SK-MEL-5 (cell line): ENCODE measurements at places on chromosomes 1 and 21.

DNA sequence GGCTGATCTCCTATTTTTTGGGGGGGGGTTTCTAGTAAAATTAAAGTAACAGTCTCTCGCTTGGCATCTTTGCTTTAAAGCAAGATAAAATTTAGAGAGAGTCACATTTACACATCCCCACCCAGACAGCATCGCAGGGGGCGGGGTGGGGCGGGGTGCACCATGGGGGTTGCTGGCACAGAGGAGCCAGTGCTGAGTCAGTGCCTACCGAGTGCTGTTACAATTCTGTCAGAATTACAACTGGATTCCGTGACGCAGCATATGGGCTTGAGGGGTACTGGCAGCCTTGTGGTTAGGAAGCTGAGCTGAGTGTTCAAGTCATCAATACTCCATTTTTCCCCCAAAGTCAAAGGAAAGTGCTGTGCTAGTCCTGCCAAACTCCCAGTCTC is 175.9 kb downstream of the PRDM16 start:
- DNase-seq: no peak

DNA sequence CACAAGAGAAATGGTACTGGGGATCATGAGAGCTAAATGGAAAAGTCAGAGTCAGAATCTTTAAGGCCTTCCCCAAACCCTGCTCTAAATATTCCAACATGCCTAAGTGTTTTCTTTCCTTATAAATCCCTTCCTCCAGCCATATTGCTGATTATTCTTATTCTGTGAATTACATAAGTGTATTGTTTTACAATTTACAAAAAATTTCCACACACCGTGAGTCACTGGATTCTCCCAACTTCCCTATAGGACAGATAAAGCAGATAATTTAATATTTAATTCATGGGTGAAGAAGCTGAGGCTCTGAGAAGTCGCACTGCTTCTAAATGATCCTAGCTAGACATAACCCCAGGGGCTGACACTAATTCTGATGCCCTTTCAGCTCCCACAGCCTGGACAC is 243.3 kb upstream of the JUN start:
- no peak for DNase-seq

DNA sequence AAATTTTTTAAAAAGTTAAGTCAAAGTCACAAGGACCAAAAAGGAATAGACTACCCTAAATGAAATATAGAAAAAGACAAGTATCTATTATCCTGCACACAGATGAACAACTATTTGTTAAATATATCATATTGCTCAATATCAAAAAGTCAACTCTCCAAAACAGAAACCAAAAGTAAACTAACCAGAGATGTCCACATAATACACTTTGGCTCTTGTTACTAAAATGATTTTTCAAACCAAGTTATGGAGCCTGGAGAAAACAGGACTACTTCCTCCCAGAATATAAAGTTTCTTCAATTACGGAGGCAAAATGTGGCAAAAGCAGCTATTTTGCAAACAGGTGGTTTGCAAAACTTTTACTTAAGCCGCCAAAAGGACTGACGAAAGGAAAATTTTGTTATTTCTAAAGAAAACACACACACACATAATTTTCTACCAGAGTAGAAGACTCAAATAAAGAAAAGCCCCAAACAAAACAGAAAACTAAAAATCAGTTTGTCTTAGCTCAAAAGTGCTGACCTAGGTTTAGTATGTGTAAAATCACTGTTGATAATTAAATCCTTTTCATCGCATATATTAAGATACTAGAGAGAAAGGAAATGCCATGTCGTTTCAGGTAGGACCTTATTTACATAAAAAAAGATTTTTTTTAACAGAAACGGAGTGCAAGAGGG is 1.1 kb downstream of the DPYD start:
- no peak for DNase-seq

- DNase-seq: no peak
Observed at GRCh38 chr1:248710305-248710900, 7.8 kb upstream of the OR14I1 start.

DNA sequence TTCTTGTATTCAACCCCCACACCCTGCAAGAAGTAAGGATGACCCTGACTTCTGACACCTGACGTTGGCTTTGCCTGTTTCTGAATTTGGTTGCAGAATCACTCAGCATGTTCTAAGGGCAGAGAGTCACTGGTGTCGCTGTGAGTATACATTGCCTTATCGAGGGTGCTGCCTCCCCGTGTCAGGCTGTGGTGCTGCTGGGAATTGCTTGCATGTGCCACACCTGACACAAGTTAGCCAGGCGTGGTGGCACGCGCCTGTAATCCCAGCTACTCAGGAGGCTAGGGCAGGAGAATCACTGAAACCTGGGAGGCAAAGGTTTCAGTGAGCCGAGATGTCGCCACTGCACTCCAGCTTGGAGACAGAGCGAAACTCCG is 45.9 kb downstream of the WDR4 start:
- DNase-seq: peak; percentile 47

GRCh38 chr21:26686278-26686677 is 113.2 kb upstream of the CYYR1 start:
- peak; percentile 60 for DNase-seq

DNA sequence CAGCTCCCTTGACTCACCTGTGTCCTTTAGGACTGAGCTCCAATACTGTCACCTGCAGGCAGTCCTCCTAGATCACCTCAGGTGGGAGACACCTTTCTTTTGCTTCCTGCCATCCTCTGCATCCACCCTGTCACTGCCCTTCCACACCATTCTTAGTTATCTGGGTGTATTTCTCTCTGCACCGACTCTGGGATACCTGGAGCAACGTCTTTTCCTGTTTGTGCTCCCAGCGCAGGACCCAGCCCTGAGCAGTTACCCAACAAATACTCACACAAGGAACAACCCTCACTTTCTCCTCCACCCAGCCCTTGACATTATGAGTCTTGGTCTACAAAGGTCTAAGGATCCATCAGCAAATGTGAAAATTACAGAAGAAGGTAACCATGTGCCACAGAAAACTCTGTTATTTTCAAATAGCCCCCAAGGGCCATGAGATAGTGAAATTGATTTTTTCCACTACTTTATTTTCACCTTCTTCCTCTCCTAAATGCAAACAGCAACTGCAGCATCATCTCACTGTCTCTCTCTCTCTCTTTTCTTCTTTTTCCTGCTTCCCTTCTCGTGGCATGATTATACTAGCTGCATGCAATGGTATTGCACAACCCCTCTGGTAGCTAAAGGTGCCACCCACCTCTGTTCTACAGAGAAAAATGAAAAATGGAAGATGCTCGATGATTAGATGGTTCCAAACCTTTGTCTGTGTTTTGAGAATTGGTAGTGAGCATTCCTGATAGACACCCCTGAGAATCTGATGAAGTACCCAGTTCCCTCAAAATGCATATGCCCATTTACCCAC is 89.0 kb downstream of the MIS18A start:
- DNase-seq: no peak

GRCh38 chr1:202203238-202204039 is 9.8 kb downstream of the LGR6 start:
- DNase-seq: no peak

DNA sequence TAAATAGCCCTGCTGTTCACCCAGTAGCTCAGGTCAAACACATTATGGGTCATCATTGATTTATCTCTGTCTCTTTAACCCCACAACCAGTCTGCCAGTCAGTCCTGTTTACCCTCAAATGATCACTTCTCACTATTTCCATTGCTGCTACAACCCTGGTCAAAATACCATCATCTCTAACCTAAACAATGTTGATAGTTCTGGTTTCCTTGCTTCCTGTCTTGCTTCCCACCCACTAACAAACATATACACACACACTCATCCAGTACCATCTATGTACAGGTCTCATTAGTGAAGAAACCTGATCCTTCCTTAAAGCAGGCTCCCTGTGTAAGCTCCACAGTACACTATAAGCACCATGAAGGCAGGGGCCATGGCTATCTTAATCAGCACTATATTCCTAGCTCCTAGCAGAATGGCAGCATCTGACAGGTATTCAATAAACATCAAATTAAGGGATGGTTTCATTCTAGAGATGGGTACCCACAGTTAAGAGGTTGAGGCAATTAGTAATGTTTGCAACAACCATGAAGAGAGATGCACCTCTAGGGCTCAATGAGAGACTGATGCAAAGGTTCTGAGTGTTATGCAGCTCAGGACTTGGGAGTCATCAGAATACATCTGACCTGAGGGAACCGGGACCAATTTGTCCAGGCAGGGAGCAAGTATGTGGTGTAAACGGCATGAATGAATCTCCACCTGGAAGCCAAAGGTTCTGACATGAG is 10.0 kb upstream of the TGFBR3 start:
- DNase-seq: no peak

GRCh38 chr1:18890706-18891425 is 11.5 kb downstream of the ALDH4A1 start:
- DNase-seq: no peak

DNA sequence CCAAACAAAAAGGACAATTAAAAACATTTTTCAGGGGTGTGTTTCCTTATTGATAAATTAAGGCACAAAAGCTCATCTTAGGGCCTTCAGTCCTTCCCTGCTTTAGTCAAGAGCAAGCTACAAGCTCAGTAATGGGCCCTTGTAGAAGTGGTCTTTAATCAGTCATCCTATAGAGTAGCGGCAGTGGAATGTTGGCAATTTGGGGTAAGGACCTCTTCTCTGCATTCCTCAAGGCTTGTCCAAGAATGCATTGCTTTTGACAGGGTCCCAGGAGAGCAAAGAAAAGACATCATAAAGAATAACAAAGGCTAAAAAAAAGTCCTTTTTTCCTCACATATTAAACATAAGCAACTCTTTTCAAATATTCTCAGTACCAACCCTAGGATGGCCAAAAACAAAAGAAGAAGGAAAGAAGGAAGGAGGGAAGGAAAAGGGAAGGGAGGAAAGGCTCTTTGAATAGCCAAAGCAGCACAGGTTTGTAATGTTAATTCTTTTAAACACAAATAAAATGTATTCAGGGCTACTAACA is 27.3 kb upstream of the CAMK1G start:
- DNase-seq: no peak

GRCh38 chr1:1085171-1085841 is 11.2 kb upstream of the RNF223 start:
- DNase-seq: no peak

GRCh38 chr1:33306653-33307493 is 14.0 kb downstream of the A3GALT2 start:
- DNase-seq: no peak

GRCh38 chr21:20996421-20997310 is 1.5 kb upstream of the NCAM2 start:
- no peak for DNase-seq

- DNase-seq: peak; percentile 85
Observed at GRCh38 chr1:2205191-2205952, 10.8 kb upstream of the FAAP20 start.

DNA sequence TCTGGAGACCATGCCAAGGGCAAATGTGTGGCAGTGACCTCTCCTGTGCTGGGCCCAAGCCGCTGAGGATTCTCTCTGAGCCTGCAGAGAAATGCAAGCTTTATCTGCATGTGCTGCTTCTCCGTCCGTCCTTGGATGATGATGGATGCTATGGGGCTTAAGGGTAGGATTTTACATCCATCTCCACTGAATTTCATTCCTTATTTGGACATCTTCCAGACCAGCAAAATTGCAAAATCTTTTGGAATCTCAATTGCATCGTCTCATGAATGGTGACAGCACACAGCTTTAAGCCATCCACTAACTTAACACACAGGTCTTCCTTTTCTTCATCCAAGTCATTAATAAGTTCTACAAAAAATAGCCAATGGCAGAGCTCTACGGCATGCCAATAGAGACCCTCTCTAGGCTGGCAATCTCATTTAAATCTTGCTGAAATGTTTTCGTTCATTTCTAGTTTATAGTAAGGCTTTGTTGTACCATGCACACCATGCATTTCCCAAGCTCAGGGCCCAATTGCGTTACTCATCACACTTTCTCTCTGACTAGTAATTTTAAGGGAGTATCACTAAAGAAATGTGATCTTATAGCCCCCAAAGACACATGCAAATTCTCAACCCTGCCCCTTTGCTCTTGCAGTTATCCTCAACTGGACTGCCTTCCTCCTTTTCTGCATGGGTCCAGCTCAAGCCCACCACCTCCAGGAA is 11.1 kb downstream of the BATF3 start:
- DNase-seq: no peak

DNA sequence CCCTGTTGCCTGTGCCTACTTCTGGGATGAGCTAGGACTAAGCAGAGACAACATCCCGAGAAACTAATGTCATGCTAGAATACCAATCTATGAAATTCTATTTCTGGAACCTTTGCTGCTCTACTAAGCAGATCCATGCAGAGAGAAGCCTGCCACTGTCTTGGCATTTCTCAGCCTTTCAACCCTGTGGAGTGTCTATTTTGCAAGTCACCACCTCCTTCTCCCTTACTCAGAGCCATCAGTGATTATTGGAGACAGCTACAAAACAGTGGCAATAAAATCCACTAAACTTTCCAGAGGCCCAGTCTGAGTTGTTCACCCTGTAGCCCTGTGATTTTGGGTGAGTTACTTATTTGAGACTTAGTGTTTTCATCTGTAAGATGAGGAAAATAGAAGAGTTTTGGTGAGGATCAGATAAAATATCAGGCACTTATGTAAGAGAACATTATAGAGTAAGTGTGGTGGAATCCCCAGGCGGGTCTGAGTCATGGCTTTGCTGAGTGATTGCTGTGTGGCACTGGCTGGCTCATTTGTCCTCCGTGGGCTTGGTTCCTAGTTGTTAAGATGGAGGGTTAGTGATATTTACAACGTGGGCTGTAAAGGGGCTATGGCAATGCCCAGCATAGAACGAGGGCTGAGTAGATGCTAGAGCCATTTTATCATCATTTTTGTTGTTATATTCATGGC is 61.1 kb downstream of the FMN2 start:
- DNase-seq: no peak

- no peak for DNase-seq
Observed at GRCh38 chr1:247387565-247387964, 28.4 kb upstream of the NLRP3 start.
